ENCODE measurements at places on chromosomes 4 and X. TPM values are rescaled to one million over a fixed set of nuclear protein-coding genes. Genes with fewer than 3 reads are reported as not detected.

- no peak for DNase-seq
- no peaks in the 10 kb centered on the region for H3K4me1 ChIP-seq
- H3K27ac ChIP-seq, result no peak overlapping the region
- H3K4me3 ChIP-seq, result no peak overlapping the region
- no peaks in the 10 kb centered on the region for H3K36me3 ChIP-seq
Measured at GRCh38 chrX:50980251-50980650, 69.7 kb downstream of the BMP15 start.

DNA sequence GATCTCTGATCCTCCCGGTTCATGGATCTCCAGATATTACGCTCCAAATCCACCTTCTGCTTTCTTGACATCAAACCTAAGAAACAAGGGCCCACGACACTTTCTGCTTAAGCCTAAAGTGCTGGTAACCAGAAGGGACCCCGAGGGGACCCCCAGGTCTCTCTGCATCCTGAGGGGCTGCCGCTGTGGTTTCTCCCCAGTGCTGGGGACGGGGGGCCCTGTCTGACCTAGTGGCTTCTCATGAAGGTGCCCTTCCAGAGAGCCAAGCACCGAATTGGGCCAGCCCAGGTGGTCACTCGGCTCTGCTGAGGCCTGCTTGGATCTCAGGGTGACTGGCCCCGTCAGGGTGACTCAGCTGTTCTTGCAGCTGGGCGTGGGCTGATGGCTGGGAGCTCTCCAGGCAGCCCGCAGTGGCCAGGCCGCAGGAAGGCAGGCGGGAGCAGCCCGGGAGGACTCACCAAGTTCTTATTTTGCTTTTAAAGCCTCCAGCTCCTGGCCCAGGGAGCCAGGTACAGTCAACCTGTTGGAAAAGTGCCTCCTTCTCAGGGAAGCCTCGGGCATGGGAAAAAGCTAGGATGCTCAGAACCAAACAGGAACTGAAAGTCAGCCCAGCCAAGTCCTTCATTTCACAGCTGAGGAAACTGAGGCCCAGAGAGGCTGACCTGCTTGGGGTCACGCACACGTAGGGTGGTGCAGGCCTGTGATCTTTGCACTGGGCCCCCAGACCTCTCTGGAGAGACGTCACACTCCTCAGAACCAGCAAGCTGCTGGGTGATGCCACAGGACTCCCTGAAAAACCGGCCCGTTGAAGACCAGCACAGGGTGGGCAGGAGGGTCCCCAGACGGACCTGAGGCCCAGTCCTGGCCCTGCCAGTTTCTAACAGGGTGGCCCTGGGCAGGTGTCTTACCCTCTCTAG, 16.7 kb downstream of the BLOC1S4 start:
- H3K4me3 ChIP-seq, result no peak overlapping the region
- no peak for DNase-seq
- peak overlapping the region; percentile 83 for H3K27ac ChIP-seq
- H3K36me3 ChIP-seq, result no peaks in the 10 kb centered on the region

DNA sequence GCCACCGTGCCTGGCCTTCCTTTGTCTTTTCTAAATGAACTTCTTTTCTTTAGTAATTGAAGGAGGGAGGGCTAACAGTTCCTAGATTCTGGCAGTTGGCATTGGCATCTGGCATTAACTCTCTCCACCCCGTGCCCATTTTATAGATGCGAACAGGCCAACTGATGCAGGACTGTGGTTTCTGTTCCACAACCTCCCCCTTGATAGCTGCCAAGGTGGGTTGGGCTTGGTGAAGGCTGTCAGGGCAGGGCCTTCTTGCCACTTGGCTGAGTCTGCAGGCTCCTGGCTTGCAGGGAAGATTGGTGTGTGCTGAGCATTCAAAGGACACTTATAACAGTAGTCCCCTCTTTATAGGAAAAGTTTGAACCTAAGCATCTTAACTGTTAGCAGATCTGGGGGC, 4.3 kb downstream of the SOWAHD start:
- peaks cover 3% of the 10 kb centered on the region for H3K4me1 ChIP-seq
- no peaks in the 10 kb centered on the region for H3K27me3 ChIP-seq

DNA sequence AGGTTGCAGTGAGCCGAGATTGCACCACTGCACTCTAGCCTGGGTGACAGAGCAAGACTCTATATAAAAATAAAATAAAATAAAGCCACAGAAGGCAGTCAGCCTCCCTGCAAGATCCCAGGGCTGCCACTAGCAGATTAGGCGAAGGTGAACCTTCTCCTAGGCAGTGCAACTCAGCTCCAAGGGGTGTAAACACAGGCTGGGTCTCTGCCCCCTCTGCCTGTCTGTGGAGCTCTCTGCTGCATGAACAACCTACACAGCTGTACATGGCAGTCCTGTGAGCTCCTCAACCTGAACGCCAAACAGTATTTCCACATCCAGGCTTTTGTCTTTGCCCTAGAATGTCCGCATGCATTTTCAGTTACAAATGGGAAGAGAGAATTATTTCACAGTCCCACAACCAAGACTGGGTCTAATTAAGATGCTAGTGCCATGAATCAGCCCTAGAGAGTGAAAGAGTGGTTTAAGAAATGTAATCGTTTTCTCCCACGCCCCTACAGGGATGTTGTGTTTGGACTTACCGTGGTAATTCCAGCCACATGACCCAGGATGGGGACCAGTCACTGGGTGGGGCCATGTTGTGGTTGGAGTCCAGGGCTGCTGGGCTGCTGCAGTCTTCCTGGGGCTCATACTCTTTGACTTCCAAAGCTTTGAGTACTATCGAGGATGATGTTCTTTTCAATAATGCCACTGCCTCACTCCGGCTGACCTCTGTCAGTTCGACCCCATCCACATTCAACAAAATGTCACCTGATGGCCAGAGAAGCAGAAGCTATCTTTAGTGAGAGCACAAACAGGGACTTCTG, 99.0 kb downstream of the FIP1L1 start:
- H3K4me1 ChIP-seq, result no peaks in the 10 kb centered on the region
- H3K36me3 ChIP-seq, result no peaks in the 10 kb centered on the region
- H3K27ac ChIP-seq, result no peak overlapping the region
- no peaks in the 10 kb centered on the region for H3K27me3 ChIP-seq
- DNase-seq, result no peak

MTMR8 gene
- 4.7 TPM for total RNA-seq

DNA sequence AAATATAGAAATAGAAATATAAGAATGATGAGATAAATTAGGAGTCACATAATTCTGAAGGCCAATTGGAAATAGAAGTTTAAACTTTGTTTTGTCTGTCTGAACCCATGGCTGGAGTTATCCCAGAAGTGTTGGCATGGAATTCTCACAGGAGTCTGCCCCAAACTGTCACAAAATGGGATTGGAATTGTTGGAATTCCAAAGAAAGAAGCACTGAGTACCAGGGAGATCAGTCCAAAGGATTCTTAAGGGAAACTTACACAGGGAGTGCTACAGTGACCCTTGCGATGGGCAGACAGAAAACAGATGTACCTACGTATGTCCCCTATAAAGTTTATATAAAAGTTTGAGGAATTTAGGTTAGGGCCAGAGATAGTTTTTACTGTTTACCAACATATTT, 1607.7 kb downstream of the ARAP2 start:
- H3K27ac ChIP-seq, result no peak overlapping the region
- H3K36me3 ChIP-seq, result no peaks in the 10 kb centered on the region
- H3K27me3 ChIP-seq, result no peaks in the 10 kb centered on the region
- DNase-seq, result no peak

ARMCX6 gene
- 70.1 TPM for total RNA-seq

DNA sequence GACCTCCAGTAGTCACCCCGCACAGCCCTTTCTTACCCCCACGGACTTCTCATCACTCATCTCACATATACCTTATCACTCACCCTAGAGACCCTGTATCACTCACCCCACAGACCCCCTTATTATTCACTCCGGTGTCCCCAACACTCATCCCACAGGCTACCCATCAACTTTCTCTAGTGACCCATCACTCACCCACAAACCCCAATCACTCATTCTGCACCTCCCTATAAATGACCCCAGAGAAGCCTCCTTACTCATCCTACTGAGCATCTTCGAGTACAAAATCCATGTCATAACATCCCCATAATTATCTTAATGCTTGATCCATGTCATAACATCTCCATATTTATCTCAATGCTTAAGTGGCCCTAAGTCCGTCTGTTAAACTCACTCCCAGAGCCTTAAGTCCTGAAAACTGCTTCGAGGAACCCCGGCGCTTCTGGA, 934 bp downstream of the ZNF41 start:
- no peak for DNase-seq
- H3K27ac ChIP-seq, result peak overlapping the region; percentile 80
- H3K36me3 ChIP-seq, result no peaks in the 10 kb centered on the region
- H3K4me3 ChIP-seq, result peak overlapping the region; percentile 81

PARM1 gene
- not detected for total RNA-seq

- no peak overlapping the region for H3K4me3 ChIP-seq
- no peaks in the 10 kb centered on the region for H3K36me3 ChIP-seq
- H3K27me3 ChIP-seq, result no peaks in the 10 kb centered on the region
Measured at GRCh38 chr4:186688150-186688943, 35.3 kb downstream of the FAT1 start.

NR0B1 gene
- total RNA-seq, result not detected

GRCh38 chr4:38509551-38509950, 154.4 kb upstream of the KLF3 start:
- H3K4me1 ChIP-seq, result peaks cover 75% of the 10 kb centered on the region
- H3K4me3 ChIP-seq, result peak overlapping the region; percentile 68
- DNase-seq, result peak; percentile 22

CXorf38 gene
- 16.5 TPM for total RNA-seq

SERTM2 gene
- total RNA-seq, result not detected

DNA sequence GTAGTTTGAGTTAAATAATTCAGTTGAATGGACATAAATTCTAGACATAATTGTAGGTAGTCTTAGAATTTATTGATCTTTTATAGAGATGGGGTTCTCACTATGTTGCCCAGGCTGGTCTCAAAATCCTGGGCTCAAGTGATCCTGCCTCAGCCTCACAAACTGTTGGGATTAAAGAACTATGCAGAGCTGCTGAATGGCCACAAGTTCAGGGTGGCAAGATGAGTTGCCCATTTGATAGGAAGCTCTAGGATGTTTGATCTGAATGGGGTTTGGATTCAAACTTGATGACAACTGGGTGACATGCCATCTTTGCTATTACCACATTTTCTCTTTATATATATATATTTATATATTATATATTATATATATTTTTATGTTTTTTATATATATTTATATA, 3.6 kb downstream of the RPL36A start:
- H3K4me1 ChIP-seq, result peaks cover 9% of the 10 kb centered on the region
- H3K36me3 ChIP-seq, result peaks cover 8% of the 10 kb centered on the region
- H3K27me3 ChIP-seq, result no peaks in the 10 kb centered on the region
- no peak overlapping the region for H3K4me3 ChIP-seq
- no peak overlapping the region for H3K27ac ChIP-seq

GRCh38 chrX:130715299-130715698, 187.7 kb downstream of the ENOX2 start:
- H3K27me3 ChIP-seq, result no peaks in the 10 kb centered on the region
- no peak overlapping the region for H3K27ac ChIP-seq
- no peaks in the 10 kb centered on the region for H3K4me1 ChIP-seq
- H3K36me3 ChIP-seq, result no peaks in the 10 kb centered on the region
- no peak for DNase-seq

DNA sequence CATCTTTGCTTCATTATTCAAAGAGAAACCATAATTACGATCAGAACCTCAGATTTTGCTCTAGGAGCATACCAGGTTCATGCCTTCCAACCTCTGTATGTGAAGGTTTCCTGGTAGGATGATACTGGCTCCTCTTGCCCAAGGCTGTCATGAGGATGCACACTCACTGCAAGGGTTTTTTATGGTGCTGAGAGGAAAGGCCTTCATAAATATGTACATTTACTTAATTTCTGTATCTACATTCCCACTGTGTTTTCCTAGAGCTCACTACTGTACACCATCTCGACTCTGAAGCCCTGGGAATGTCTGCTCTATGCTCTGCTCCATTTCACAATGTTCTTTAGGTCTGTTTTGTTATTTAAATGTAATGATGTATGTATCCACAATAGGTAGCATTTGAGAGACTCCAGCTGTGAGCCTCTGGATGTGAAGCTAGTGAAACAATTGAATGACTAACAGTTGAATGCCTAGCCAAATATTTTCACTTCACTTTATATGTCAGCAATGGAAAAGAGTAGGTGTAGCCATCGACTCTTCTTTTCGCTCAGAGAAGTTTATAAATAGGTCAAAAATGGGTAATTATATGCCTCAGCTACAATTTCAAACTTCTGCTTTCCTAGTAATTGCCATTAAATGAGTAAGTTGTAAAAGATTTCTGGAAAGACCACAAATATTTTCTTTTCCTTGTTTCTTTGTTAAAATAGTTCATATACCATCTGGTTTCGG, 228.0 kb downstream of the PALLD start:
- no peaks in the 10 kb centered on the region for H3K4me1 ChIP-seq
- H3K4me3 ChIP-seq, result no peak overlapping the region
- DNase-seq, result no peak
- peaks cover 4% of the 10 kb centered on the region for H3K27me3 ChIP-seq
- no peak overlapping the region for H3K27ac ChIP-seq
- no peaks in the 10 kb centered on the region for H3K36me3 ChIP-seq

TBC1D25 gene
- 15.2 TPM for total RNA-seq

FAM9C gene
- not detected for total RNA-seq

TEX13C gene
- total RNA-seq, result not detected

AP1AR gene
- 27.1 TPM for total RNA-seq

DNA sequence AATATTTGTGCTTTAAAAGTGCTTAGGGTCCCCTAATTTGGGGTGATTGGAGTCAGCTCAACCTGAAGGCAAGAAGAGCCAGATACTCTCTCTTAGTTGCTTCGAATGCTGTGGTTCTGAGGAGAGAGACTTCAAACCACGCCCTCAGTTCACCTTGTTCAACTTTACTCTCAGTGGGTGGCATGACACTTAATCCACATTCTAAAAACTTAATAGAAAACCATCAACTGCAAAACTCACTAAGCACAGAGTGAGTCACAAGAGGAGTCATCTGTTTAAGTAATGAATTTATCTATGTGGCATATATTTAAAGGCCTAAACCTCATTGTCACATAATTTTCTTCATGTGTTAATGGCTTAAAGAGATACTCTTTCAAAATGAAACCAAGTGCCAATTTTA, 99.5 kb upstream of the SLC4A4 start:
- no peak for DNase-seq
- H3K36me3 ChIP-seq, result no peaks in the 10 kb centered on the region
- no peak overlapping the region for H3K4me3 ChIP-seq
- H3K27ac ChIP-seq, result no peak overlapping the region
- no peaks in the 10 kb centered on the region for H3K4me1 ChIP-seq

Data from CD8-positive, alpha-beta memory T cell (primary cell).